ENCODE measurements at places on chromosomes 6 and 20.

- DNase-seq: no peak
Measured at GRCh38 chr20:33664085-33664761, 2.1 kb downstream of the C20orf144 start.

GRCh38 chr6:10411971-10412460 lies 2.9 kb downstream of the TFAP2A start:
- DNase-seq: no peak

DNA sequence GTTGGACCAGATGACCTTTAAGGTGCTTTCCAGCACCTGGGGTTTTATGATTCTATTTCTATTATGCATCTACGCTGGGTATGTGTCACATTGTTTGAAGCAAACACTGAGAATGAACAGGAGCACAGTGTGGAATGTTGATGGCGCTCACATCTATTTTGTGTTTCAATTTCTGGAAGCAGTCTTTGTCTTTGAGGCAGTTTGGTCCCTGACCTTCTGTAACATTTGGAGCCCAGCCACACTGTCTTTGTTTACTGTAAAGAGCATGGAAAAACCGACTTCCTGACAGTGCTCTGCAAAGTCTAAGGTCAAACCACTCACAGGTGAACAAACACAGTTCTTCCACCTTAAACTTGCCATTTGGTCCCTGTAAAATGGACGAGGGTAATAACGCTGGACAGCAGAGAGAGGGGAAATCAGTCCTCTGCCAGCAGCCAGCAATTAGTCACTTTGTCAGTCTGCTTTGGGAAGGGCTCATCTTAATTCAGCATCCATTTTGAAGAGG lies 155.5 kb downstream of the PRL start:
- no peak for DNase-seq

- DNase-seq: no peak
Measured at GRCh38 chr6:26332408-26332807, 32.6 kb upstream of the BTN3A2 start.

- DNase-seq: no peak
Measured at GRCh38 chr6:111171577-111172400, 84.5 kb downstream of the SLC16A10 start.

GRCh38 chr6:39422238-39422637 lies 99.7 kb upstream of the KCNK16 start:
- DNase-seq: no peak
